ENCODE measurements at places on chromosomes 2 and 18. TPM values are rescaled to one million over a fixed set of nuclear protein-coding genes. Genes with fewer than 3 reads are reported as not detected.

Gene LANCL1
- total RNA-seq: 58.1 TPM

Gene TBR1
- not detected for total RNA-seq

Gene PID1
- 0.27 TPM for total RNA-seq

Gene ALPP
- not detected for total RNA-seq

- H3K36me3 ChIP-seq: no peaks in the 10 kb centered on the region
- H3K27ac ChIP-seq: no peak overlapping the region
- no peaks in the 10 kb centered on the region for H3K27me3 ChIP-seq
- H3K4me1 ChIP-seq: peaks cover 18% of the 10 kb centered on the region
- no peak for DNase-seq
Measured at GRCh38 chr2:136016836-136017235, 31.4 kb upstream of the DARS1 start.

DNA sequence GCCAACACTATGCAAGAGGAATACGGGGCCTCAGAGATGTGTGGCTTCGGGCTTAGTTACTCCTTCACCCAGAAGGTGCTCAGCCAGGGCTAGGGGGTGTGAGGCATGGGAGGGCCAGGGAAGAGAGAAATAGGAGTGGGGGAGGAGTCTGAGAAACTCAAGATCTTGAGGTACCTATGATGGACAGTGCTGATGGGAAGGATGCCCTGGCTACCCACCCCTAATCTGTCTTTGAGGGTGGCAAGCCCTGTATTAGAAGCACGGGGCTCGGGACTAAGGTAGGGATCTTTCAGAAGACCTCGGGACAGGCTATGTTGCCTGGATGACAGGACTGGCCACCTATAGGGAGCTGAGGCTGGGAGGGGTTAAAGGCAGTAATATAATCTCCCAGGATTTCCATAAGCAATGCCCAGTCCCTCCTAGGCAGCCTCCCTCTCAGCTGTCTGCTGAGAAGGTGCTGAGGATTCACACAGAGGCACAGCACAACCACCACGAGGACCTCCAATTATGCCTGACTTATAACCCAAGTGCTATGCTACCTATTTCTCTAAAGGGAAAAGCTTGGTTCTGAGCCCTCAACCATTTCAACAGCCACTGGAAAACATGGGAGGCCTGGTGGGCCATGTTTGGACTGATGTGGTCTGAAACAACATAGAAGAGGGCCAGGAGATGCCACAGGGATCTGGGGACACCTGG is 23.3 kb downstream of the MTHFD2 start:
- H3K27me3 ChIP-seq: no peaks in the 10 kb centered on the region
- DNase-seq: no peak
- peaks cover 3% of the 10 kb centered on the region for H3K4me1 ChIP-seq
- no peak overlapping the region for H3K4me3 ChIP-seq
- no peak overlapping the region for H3K27ac ChIP-seq
